ENCODE measurements at places on chromosomes 16 and 17.

DNA sequence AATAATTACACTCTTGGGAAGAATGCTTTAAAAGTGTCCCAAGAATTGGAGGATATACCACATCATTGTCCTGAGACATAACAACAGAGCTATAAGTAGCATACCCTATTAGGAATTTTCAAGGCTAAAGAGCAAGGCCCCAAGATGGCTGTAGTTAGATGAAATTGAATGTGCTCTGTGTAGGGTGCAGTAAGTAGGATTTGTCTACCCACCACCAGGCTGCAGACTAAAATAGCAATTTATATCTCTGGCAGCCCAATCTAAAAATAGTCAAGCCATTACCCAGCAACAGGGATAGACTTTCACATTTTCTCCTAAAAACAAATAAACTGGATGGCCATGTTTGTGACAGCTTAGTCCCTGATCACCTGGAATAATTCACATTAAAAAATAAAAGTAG, 5.6 kb downstream of the MMD start:
- no peak for DNase-seq

GRCh38 chr17:46777943-46778915, 40.3 kb downstream of the WNT3 start:
- no peak for DNase-seq

DNA sequence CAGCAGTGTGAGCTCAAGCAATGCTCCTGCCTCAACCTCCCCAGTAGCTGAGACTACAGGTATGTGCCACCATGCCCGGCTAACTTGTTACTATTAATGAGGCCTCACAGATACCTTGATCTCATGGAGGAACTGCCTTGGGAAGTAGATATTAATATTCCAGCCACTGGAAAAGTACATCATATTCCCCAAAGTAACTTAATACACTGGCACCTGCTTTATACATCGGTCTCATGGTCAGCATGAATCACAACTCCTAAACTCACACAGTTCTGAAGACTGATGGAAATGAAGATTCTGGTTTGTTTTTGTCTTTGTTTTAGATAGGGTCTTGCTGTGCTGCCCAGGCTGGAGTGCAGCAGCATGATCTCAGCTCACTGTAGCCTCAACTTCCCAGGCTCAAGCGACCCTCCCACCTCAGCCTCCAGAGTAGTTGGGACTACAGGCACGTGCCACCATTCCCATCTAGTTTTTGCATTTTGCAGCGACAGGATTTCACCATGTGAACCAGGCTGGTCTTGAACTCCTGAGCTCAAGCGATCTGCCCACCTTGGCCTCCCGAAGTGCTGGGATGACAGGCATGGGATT, 28.2 kb downstream of the ADCY9 start:
- DNase-seq, result no peak

GRCh38 chr16:14003074-14003570, 68.0 kb upstream of the MRTFB start:
- DNase-seq, result no peak

DNA sequence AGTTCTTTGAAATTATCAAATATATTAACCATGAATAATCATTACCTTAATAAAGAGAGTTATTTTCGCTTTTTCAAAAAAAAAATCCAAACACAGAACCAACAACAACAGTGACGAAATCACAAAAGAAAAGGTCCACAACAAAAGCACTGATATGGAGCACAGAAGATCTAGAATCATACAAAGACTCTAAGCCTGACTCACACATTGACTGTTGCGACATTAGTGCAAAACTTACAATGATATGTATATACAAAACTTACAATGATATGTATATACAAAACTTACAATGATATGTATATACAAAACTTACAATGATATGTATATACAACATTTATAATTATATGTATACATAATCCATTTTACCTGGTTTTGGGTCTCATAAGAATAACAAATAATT, 117.7 kb downstream of the USP22 start:
- DNase-seq, result no peak

GRCh38 chr17:54559883-54560282, 340.8 kb upstream of the TOM1L1 start:
- DNase-seq, result no peak

DNA sequence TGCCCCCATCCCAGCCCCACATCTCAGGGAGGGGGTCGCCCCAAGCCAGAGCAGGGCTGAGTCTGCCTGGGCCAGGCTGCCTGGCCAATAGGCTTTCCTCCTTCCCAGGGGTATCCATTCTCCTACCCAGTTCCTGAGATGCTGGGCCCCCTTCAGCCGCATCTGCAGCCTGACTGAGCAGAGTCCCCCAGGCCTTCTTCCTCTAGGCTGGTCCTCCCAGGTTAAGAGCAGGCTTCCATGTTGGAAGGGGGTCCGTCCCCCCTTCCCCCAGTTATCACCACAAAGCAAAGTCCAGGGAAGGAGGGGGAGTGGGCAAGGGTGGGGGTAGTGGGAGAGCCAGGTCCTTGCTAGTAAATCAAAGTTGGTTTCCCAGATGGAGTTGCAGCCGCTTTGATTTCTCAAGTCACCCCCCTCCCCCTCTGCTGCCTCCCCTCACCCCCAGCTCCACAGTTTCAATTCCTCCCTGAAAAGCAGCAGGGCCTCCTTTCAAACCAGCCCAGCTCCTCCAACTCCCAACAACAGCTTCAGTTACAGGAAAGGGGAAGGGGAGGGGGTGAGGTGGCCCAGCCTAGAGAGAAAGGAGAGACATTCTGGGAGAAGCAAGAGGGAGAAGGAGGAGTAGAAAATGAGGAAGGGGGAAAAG, 9.5 kb upstream of the FZD2 start:
- no peak for DNase-seq

- no peak for DNase-seq
Measured at GRCh38 chr17:37097154-37097553, 148.4 kb downstream of the AATF start.

DNA sequence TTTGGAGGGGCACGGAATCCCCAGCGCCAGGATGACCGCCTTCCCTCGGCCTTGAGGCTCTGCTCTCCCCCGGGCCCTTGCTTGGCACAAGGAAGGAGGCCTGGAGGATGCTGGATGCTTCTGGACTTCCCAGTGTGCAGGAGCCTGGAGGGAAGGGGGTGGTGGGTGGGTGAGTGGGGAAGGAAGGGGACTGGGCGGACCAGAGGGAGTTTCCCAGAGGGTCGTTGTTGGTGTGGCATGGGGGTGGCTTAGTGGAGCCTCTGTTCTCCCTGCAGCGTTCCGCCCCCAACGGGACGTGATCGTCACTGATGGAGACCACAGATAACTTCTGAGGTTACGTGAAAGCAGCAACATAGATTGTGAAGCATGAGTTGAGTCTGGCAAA, 140.0 kb downstream of the IRF8 start:
- DNase-seq, result no peak

DNA sequence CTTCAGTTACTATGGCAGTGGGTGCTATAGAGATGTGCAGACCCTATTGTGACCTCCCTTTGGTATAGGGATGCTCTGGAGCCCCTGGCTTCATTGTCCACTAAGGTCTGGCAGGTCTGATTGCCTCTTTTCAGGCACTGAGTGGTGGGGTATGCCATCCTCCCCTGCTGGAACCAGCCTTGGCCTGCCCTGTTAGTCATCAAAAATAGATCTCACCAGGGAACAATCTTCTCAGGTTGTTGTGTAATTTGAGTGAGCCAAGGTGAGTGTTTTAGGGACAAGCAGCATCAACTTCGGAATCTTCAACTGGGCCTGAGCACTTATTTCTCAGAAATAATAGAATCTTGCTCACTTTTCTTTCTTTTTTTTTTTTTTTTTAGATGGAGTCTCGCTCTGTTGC, 19.6 kb downstream of the HMOX2 start:
- DNase-seq, result no peak

DNA sequence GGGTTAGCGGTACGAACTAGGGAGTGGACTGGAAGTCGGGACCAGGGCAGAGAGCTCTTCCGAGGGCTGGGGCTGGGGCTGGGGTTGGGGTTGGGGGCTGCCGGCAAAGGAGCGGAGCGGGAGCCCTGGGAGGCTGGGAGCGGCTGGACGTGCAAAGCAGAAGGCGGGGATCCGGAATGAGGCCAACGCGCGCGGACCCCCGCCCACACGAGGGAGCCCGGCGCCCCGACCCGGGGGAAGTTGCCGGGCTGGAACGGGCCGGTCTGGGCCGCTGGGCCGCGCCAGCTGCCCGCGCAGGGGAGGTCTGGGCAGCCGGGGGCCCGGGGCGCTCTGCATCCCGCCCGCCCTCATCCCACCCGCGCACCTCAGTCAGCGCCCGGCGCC, 323 bp downstream of the ST3GAL2 start:
- DNase-seq, result no peak

DNA sequence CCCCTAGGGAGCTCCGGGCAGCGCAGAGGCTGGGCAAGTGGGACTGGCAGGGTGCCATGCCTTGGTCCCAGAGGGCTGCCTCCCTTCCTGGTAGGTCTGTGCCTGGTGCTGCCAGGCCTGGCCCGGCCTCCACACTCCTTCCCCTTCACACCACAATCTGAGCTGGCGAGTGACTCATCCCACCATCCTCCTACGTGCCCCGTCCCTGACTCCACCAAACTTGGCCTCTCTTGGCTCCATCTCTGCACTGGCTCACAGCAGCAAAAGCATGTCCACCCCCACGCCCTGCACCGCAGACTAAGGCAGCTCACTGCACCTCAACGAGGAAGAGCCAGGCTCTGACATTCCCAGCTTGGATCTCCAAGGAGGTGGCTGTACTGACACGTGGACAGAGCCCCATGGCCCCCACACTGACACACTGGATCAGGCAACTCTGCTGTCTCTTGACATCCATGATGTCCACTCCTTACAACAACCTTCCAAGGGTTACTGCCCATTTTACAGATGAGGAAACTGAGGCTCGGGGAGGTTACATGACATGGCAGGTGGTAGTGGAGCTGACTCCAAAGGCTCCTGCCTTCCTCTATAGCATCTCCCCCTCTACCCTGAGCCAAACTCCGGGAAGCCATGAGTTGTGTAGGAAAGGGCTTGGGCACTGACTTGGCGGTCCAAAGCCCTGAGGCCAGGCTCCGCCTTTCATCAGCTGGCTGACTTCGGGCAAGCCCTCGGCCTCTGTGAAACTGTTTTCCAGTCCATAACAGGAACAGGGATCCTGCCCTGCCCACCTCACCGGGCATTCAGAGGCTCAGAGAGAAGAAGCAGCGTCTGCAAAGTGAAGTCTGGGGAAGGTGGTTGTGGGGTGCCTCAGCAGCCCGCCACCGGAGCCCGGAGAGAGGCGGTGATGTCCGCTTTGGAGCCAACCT, 20.1 kb upstream of the KRT19 start:
- DNase-seq, result peak; percentile 87

DNA sequence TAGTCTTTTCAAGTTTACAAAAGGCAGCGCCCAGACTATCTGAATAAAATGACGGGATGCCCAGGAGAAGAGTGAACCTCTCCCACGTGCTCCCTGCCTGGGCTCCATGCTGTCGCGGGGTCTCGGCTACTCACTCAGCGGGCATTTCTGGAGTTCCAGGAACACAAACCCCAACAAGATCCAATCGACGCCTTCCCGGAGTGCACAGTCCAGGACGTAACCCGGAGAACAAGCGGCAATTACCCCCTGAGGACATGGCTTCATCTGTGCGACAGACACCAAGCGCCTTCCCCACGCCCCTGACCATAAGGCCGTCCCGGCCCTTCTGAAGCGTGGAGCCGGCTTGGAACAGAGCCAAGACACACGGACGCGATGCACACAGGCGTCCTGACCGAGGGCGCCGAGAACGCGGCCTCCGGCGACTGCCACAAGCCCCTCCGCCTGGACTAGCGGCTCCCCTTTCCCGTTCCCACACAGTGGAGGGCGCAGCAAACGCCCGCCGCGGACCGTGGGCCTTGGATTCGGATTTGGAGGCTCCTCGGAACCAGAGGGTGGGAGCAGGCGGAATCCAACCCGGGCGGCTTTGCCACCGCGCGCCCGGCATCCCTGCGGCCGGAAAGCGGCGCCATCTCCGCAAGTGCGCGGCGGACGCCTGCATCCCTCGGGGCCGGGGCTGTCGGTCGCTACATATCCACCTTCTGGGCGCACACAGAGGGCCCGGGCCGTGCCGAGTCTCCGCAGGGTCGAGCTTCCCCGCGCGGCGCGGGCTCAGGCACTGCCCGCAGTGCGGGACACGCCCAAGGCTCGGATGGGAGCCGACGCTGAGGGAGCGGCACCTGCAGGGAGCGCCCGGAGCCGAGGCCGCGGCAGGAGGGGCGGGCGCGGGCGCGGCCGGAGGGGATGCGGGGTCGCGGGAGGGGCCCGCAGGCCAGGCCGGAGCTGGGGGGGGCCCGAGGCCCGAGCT, 725 bp downstream of the ABCA3 start:
- DNase-seq, result peak; percentile 53

DNA sequence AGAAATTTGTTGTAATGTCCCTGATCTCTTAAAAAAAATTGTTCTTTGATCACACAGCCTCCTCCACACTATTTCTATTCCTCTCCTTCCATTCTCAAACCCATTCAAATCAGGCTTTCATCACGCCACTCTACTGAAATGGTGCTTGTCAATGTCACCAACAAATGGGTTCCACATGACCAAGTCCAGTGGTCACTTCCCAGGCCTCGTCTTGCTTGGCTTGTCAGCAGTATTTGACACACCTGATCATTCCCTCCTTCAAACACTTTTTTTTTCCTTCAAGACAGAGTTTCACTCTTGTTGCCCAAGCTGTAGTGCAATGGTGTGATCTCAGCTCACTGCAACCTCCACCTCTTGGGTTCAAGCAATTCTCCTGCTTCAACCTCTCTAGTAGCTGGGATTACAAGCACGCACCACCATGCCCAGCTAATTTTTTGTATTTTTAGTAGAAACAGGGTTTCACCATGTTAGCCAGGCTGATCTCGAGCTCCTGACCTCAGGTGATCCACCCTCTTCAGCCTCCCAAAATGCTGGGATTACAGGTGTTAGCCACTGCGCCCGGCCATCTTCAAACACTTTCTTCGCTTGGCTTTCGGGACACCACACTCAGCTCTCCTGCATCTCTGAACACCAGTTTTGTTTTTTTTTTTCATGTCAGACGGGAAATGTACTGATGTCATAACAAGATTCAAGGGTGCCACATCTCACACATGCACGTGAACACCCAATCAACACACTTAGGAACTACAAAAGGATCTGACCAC, 18.3 kb downstream of the NQO1 start:
- DNase-seq, result no peak

DNA sequence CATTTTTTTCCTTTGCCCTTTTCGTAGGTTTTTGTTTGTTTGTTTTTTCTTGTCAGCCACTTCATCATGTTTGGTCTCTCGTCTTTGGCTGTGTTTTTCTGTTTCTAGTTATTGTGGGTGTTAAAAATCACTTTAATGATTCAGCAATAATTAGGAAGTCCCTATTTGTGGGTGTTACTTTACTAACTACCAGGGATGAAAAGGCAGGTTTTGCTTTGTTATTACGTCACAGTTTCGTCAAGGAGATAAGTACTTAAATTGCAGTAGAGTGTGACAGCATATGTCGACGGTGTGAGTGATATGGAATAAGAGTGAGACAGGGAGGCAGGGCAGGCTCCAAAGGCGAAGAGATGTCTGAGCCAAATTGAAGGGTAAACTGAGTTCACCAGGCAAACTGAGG, 479.6 kb downstream of the WWOX start:
- DNase-seq, result no peak

GRCh38 chr17:28811651-28812090, 30.9 kb downstream of the FAM222B start:
- no peak for DNase-seq

GRCh38 chr17:69978056-69978646, 96.9 kb upstream of the KCNJ16 start:
- no peak for DNase-seq

Data from activated CD4-positive, alpha-beta T cell treated with anti-CD3 and anti-CD28 coated beads, Interleukin-2, amount 50 U/mL, for 48 hours (primary cell).